Stimulated activated CD8-positive, alpha-beta memory T cell treated with anti-CD3 and anti-CD28 coated beads, Interleukin-4, amount 100 ng/mL, for 1 hour (primary cell): ENCODE measurements at places on chromosomes 12 and 14.

DNA sequence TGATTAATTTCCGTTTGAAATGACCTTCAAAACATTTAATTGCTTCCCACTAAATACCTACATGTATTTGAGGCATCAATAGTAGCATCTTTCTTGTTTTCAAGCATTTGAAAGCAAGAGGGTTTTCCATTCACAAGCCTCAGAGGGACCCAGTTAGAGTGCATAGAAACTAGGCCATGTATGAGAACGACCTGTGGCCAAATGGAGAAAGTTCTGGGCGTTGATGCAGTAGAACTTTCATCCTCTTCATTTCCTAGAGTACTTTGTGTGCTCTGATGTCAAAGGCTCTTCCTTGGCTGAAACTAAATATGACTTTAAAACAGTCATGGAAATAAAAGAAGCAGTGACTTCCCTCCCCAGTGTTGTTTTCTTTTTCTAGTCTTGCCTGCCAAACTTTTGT, 944 bp upstream of the DHRS7 start:
- no peak for DNase-seq

DNA sequence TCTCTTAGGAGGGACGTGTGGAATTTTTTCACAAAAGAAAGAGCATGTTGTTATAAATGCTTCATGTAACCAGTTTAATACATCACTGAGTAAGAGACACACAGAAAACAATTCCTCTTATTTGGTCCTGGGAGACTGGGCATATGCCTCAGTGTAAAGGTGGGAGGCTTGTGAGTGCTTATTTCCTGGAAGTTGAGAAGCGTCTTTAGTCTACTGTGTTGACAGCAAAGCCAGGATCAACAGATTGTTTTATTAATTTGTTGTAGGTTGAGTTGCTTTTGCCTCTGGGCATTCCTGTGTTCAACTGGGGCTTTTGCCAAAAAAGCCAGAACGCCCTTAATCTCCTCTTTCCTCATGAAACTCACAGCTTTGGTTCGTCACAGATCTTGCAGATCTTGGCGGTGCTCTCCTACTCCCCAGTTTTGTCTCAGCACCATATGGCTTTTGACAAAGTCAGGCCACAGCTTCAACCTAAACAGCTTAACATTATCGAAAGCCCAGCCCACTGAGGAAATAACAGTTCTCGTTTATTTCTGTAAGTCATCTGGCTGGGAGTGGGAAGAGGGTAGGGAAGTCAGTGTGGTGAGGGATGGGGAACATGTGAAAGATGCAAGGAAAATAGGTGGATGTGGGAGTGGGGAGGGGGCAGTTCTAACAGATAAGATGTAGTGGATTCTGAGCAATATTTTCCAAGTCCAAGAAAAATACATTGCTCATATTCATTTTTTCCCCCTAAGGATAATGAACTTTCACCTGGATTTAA, 227.2 kb downstream of the DACT1 start:
- no peak for DNase-seq

DNA sequence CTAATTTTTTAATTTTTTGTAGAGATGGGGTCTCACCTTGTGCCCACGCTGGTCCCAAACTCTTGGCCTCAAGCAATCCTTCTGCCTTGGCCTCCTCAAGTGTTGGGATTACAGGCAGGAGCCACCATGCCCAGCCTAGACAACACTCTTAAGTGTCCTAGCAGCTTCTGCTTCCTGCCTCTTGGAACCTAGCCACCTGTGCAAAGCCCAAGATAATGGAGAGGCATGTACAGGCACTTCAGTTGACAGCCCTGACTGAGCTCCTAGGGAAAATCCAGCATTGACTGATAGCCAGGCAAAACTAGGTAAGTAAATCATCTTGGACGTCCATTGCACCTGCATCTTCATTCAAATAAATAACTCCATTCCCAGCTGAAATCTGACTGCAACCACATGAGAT, 15.5 kb downstream of the COX14 start:
- no peak for DNase-seq

DNA sequence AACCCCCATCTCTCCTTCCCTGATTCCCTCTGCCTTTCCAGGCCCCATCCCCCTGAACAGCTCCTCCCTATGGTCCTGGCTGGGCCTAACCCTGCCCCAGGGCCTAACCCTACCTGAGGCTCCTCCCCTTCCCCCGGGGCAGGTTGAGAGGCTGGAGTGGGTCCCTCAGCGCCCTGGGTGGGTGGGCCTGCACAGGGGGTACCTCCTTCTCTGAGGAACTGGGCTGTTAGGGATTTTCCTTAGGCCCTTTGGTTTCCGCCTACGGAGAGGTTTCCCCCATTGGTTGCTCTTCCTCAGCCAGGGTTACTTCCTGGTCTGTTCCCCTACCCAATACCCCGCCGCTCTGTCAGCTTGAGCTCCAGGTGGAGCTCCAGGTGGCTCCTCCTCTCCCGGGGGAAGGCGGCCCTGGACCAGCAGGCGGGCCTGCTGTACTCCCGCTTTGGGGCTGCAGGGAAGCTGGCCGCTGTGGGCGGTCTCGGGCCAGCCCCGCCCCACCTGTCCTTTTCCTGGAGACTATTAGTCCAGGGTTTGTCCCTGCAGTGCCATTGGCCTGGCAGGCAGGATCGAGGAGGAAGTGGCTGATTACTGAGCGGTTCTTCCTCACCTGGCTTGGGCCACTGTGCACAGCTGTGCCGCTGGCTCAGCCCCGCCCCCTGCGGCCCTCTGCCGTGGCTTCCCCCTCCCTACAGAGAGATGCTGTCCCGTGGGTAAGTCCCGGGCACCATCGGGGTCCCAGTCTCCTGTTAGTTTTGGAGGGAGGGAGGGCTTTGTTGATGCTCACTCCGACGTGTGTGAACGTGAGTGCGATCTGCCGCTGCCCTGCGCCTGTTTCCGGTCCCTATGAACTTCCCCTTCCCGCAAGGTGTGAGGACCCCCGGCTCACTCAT, 2.5 kb downstream of the C12orf57 start:
- DNase-seq = no peak

DNA sequence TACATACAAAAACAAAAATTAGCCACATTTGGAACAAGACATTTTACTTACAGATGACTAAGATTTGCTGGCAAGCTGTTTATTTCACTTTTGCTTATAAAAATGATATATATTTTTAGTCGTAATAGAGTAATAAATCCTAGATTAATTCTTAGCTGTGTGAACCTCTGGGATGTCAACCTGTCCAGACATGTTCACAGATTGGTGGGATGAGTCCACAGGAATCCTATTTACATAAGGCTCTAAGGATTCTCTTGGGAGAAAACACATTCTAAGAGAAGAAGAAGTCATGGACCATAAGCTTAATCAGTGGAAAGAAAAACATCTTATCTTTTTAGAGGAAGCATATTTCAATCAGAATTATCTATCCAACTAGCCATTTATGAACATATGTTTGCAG, 797.4 kb downstream of the C12orf50 start:
- DNase-seq = no peak

GRCh38 chr12:124901003-124901402, 13.4 kb downstream of the UBC start:
- no peak for DNase-seq

GRCh38 chr12:52005903-52006703, 643 bp upstream of the TAMALIN start:
- no peak for DNase-seq

- DNase-seq = no peak
These were observed 70.4 kb downstream of the TBK1 start for GRCh38 chr12:64522316-64522715.

DNA sequence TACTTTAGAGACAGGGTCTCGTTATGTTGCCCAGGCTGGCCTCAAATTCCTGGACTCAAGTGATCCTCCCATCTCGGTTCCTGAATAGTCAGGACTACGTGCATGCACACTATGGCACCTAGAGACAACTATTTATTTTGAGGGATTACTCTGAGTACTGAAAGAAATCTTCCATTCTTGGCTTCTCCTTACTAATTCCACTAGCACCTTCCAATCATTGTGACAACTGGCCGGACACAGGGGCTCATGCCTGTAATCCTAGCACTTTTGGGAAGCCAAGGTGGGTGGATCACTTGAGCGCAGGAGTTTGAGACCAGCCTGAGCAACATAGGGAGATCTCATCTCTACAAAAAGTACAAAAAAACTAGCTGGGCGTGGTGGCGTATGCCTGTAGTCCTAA, 42.1 kb upstream of the MTERF2 start:
- DNase-seq = no peak

DNA sequence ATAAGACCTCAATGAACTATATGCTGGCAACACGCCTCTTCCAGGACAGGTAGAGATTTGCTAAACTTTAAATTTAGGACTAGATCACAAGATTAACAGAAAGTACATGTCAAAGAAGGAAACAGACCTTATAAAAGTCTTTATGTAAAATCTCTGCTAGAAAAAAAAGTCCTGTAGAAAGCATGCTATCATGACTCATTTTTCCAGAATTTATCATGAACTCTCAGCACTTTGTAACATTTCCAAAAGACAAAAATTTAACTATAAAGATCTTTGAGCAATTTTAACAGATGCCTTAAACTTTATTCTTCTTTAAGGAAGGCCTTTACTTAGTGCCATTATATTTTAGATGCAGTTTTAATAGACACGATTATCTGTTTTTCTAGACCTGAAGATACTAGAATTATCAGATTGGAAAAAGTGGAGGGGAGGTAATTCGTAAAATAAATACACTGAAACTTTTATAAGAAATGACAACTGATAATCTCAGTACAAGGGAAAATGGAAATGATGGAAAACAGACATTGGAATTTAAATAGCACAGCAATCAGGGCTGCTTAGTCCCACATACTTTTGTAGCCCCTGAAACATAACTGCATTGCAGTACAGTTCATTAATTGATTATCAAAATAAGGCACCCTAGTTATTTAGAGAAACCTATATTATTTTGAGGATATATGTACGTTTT, 92.0 kb downstream of the TTLL5 start:
- no peak for DNase-seq

DNA sequence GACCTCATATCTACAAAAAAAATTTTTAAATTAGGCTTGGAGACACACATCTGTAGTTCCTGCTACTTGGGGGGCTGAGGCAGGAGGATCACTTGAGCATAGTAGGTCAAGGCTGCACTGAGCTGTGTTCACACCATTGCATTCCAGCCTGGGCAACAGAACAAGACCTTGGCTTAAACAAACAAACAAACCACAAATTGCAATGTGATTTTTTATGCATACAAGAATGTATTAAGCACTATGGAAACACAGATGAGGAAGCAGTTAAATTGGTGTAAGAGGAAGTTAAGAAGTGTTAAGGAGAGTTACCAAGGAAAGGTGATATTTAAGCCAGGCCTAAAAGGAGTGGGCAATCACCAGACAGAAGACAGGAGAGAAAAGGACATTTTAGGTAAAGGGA, 83.6 kb upstream of the HECTD1 start:
- no peak for DNase-seq

- no peak for DNase-seq
These were observed 196.5 kb downstream of the DUSP6 start for GRCh38 chr12:89155826-89156225.

DNA sequence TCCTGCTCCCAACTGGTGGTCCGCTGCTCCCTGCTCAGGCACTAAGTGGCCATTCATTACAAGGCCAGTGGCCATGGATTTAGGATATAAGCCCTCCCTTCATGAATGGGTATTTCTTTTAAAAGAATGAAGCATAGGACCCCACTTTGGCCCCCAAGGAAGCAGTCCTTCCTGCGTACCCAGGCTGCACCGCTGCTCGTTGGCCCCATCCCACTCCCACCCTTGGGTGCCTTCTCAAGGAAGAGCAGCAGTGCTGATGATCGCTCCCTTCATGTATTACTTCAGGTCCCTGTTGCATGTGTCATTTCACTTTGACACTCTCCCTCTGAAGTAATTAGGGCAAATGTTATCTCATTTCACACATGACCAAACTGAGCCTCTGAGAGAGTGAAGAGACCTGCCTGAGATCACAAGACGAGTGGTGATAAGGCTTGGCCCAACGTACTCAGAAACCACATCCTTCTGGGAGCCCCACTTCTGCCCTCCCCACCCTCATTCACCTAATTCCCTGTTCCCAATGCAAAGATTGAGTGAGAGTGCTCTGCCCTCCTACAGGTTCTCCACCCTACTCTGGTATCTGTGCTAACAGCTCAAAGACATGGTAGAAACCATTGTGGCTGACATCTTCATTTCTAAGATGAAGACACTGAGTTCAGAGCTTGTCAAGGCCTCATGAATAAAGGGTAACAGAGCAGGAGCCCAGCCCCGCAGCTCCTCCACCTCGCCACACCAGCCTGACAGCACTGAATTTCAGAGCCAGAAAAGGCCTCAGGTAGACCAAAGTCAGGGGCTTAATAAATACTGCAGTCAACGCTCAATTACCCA, 10.3 kb upstream of the KRT2 start:
- DNase-seq = no peak

- DNase-seq = no peak
These were observed at the start of gene PMEL for GRCh38 chr12:55965941-55966407. Gene PMEL (minus strand): TSS chr12:55966042. CDS start chr12:55966011, 31 bp downstream.
